ENCODE measurements at places on chromosomes 5 and 9. TPM values are rescaled to one million over a fixed set of nuclear protein-coding genes. Genes with fewer than 3 reads are reported as not detected.

GRCh38 chr5:156560002-156560401 is 233.0 kb downstream of the SGCD start:
- no peak for DNase-seq

Gene TGFBI
- total RNA-seq: 56.9 TPM

GRCh38 chr5:139872052-139872766 is 76.6 kb downstream of the PSD2 start:
- no peak for DNase-seq

Gene HMGCS1
- 107 TPM for total RNA-seq

GRCh38 chr5:135832941-135833920 is 1.2 kb upstream of the SLC25A48 start:
- DNase-seq: peak; percentile 32

DNA sequence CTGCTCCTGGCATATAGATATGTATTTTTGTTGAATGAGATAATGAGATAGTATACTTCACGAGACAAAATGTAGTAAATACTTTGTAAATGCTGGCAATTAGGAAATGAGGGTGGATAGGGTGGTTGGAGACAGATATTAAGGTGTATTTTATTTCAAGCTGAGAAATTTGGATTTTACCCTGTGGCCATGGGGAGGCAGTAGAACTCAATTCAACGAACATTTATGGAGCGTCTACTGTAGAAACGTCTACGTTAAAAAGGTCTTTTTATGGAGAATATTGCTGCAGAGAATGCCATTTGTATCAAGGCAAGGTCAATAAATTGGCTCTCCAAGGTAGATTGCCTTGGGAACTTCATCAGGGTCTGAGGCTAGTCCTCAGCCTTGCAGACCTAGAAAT is 21.5 kb upstream of the RALGPS1 start:
- no peak for DNase-seq

- DNase-seq: no peak
Measured at GRCh38 chr9:72337286-72337685, 27.7 kb downstream of the ZFAND5 start.

- DNase-seq: no peak
Measured at GRCh38 chr9:98342820-98343210, 87.4 kb upstream of the TBC1D2 start.

- no peak for DNase-seq
Measured at GRCh38 chr9:124676159-124676551, 95.0 kb downstream of the NR6A1 start.

Gene GABRB2
- 3.2 TPM for total RNA-seq

Gene TAF11L7
- total RNA-seq: not detected

Gene MLANA
- not detected for total RNA-seq

Gene SLC6A18
- not detected for total RNA-seq

Gene TSTD2
- 23.9 TPM for total RNA-seq

Gene GARNL3
- total RNA-seq: 32.7 TPM

Gene MYOZ3
- total RNA-seq: not detected

DNA sequence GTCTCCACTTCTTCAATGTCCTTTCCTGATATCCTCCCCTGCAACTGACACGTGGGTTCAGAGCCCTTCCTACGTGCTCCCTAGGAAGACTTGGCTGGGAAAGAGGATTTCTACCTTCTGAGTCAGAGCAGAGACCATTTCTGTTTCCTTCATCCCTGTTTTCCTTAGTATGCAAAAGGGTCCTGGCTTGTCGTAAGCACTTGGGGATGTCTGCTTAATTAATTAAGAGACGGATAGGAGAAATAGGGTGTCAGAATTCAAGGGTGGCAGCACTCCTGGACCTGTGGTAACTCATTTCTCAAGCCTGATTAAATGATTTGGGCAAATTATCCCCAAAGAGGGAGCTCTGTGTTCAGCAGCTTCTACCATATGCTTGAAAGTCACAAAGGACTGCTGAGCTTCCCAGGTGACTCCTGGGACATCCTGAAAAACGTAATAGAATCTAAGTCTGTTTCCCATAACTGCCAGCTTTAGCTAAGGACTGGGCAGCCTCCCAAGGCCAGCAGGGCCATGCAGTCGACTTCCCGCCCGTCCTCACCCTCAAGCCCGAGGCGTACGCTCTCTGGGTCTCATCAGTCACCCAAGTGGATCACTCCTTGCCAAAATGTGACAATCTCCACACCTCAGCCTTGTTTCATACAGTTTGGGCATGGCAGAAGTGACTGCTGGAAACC is 20.5 kb downstream of the ABCA1 start:
- no peak for DNase-seq

DNA sequence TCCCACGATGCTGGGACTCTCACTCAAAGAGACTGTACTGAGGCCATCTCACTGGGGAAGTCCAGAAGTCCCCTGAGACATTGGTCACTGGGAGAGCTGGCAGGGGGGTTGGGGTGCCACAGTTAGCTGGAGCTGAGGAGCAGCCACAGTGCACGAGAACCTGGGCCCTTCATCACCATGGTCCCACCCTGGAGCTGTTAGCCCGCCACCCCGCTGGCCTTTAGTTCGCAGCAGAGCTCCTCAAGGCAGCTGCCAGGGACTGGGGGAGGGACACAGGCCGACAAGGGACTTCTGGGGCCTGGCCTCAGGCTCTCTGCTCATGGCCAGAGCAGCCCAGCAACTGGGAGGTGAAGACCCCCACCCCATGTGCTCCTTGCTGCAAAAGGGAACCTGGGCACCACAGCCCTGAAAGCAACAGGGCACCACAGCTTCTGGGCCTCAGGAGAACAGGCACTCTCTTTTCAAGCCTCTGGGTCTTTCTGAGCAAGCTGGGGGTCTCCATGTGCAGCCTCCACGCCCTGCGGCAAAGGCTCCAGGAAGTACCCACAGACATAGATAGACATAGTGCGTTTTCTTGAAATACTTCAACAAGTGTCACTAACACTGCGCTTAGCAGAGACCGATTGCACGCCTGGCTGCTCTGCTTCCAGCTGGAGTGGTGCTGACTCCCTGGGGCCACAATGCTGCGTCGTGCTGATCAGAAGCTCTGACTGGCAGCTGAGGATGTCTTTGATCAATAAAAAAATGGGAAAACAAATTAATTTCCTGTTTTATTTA is 46.0 kb downstream of the VAV2 start:
- DNase-seq: no peak

DNA sequence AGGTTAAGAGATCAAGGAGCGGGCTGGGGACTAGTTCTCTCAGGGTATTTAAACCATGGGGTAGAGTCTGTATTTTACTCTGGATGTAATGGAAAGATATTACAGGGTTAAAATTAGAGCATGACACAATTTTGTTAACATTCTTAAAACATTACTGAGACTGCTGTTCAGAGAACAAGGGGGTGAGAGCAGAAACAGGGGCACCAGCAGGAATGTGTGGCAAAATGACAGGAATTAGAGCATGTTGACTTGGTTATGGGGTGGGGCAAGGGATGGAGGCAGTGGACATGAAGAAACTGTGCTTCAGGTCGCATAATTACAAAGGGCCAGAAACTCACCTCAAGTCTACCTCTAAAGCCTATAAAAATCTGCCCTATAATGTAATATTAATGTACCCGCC is 75.0 kb downstream of the TMEM232 start:
- no peak for DNase-seq

Gene TRPM3
- total RNA-seq: 0.28 TPM

Gene C9
- not detected for total RNA-seq

GRCh38 chr9:4929917-4930316 is 55.2 kb upstream of the JAK2 start:
- DNase-seq: no peak

Gene STPG3
- total RNA-seq: not detected

Gene SH2D3C
- total RNA-seq: 22.3 TPM
